ENCODE measurements at places on chromosomes 3 and 15.

GRCh38 chr3:182671942-182672341 is 121.4 kb upstream of the ATP11B start:
- DNase-seq = no peak

- no peak for DNase-seq
These were observed 5.7 kb downstream of the MYZAP start for GRCh38 chr15:57597431-57597830.

DNA sequence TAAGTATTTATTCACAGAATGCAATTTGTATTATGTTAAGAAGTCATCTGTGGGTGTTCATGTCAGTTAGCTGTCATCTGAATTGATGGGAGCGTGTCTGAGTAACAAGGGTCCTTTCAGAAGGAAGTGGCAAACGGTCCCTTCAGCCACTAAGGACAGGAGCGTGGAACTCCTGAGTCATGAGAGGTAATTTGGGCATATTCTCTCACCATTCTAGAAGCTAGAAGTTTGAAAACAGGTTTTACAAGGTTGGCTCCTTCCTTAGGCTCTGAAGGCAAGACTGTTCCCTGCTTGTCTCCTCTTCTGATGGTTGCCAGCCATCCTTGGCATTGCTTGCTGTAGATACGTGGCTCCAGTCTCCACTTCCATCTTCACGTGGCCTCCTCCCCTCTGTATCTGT is 19.7 kb downstream of the ABHD2 start:
- no peak for DNase-seq

GRCh38 chr15:89400116-89400781 is 65.6 kb upstream of the POLG start:
- no peak for DNase-seq

GRCh38 chr3:45412763-45413162 is 24.4 kb downstream of the LARS2 start:
- no peak for DNase-seq

GRCh38 chr3:32438596-32439344 is 47.1 kb downstream of the CMTM7 start:
- DNase-seq = no peak

GRCh38 chr3:48555231-48555948 is 1.2 kb downstream of the PFKFB4 start:
- DNase-seq = no peak

DNA sequence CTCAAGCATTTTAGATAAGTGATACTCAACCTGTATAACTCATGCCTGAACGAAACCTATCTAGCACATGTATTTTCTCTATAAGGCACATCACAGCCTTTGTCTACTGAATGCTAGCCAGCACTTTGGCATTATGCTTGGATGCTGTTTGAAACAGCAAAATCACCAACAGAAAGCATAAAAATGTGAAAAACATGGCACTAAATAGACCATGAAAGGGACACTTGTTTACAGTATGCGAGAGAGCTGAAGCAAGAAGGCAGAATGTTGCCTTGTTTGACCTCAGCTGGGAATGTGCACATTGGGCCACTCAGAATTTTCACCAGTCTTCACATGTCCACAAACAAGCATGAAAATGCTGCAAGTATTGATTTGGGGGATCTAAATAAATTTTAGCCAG is 59.5 kb downstream of the MINDY2 start:
- no peak for DNase-seq

- no peak for DNase-seq
These were observed 184.8 kb upstream of the CHL1 start for GRCh38 chr3:11734-12133.

DNA sequence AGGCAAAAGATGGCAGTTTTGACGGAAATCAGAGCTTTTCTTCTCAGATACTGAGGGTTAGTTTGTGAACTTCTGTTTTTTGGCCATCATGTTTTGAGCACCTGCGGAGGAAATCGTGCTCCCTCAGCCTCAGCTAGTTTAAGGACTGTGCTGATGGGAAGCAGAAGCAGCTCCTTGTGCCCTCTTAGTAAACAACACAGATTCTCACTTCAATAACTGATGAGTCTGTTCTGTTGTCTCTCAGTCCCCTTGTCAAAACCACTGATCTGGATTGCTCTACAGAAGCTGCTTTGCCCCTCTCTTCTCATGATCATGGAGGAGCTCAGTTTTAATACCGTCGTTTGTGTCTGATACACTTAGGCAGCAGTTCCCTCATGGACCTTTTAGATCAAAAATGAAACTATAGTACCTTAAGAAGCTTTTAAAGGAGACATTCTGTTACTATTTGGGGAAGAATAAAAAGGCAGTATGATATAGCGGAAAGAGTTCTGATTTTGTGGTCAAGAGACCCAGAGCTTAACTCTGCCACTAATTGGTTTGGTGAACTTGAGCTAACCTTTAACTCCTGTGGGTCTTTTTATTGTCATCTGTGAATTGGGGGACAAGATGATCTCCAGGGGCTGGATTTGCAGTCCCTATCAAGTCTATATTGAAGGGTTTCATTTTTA is 152.6 kb downstream of the BBX start:
- DNase-seq = no peak

DNA sequence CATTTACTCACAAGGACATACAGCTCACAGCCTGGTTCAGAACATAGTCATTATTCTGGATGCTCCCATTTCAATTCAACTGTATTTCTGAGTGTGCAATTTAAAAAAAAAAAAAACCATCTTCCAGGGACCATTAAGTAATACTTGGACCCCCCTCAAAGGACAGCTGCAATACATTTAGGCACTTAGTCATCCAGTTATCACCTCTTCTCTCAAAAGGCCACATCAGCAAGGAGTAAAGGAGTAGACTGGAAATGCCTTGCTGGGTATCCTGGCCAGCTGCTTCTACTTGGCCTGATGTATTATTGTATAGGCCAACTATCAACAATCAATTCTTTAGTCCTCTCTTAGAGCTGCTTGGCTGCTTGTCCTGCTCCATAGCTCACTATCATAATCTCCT is 211.4 kb upstream of the SETMAR start:
- no peak for DNase-seq

DNA sequence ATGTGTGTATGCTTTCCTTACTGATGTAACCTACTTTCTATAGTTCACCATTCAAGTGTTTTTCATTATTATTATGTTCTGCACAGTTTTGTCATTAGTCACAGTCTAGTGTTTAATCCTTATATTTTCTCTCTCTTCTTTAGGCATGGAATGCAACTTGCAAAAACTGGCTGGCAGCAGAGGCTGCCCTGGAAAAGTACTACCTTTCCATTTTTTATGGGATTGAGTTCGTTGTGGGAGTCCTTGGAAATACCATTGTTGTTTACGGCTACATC is 6.9 kb downstream of the SUCNR1 start:
- DNase-seq = no peak

DNA sequence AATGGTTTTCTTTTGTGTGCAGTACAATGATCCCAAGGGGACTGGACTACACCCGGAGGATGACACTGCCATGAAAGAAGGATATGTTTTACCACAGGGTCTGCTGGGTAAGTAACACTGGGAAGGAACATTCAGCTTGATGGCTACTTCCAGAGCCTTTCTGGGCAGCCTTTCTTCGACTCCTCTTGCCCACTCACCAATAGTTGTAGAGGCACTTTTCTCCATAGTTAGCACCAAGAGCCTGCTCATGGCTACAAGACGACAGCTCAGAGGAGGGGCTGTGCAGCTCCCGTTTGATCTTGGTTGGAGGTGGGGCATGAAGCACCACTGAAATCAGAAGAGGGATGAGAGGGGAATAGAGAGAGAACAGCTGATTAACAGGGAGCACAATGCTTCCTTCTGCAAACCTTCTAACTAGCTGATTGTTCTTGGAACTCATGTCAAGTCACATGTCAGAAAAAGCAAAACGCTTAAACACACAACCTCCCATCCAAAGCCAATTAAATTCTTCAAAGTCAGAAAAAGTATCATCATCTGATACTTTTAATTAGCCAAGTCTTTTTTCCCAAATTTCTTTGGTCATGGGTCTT is 27.9 kb downstream of the ETV5 start:
- DNase-seq = no peak

DNA sequence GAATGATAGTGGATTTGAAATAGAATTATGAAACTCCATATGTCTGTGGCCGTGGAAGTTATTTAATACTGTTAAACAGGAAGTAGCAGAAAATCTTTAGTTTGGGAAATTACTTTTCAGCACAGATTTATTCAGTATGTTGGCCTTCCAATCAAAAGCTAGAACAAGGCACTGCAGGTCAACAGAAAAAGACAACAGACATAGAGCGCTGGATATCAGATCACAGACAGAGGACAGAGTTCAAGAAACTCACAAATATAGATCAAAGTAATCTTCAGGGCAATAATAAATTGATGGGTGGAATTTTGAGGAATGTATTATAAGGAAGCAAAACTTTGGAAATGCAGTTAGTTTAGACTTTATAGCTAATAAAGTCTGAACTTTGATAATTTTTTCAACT is 159.5 kb upstream of the TMCO5A start:
- no peak for DNase-seq

GRCh38 chr3:155602307-155602706 is 142.6 kb downstream of the PLCH1 start:
- no peak for DNase-seq

DNA sequence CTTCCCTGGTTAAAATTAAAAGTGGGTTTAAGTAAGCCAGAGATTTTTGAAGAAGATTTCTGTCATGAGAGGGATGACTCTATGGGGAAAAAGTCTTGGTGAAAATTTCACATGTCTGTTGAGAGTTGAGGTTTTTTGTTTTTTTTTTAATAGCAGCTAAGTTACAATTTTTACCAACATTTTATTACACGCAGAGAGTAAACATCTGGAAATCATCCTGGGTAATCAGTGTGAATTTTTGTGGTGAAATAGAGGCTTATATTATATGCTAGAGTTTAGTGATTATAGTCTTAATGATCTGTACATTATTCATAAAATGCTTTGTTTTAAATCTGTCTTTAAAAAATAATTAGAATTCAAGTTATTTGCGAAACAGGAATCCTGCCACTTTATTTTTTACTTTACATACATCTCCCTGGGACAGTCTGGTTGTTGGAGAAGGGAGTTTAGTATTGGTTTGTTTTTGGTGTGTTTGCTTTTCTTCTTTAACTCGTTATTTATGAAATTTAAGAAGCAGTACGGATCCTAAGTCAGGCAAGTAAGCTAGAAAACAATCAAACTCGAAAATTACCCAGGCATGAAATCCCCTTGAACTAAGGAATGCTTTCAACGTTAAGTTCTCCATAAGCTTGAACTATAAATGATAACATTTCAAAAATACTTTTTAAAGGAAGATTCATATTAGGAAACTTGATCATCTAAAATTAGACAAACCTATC is 143.4 kb upstream of the TSC22D2 start:
- DNase-seq = no peak

DNA sequence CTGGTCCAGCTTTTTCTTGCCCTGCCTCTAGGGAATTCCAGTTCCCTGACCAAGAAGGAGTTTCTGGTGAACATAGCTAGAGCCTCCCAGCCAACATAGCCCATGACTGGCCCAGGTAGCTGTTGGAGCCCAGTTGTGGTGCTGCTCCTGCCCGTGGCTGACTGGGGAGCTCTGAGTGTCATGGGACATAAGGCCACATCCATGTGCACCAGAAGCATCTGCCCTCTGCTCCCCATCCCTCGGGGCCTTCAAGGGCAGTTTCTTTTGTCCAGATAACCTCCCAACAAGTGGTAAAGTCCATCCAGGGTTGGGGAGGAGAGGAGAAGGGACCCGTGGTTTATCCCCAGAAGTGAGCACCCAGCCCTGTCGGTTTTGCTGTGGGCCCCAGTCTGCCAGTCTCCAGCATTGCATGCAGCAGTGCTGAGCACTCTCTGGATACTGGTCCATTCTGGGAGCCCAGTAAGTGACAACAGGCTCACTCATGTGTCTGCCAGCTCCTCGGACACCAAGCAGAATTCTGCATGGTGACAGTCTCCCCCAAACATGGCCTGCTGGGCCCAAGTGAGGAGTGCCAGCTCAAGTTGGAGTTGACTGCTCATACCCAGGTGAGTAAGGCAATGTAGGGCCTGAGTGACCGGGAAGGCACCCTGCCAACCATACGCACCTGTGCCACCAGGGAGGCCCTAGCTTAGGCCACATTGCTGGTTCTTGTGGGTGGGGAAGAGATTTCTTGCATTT is 28.8 kb downstream of the ACAA1 start:
- no peak for DNase-seq

DNA sequence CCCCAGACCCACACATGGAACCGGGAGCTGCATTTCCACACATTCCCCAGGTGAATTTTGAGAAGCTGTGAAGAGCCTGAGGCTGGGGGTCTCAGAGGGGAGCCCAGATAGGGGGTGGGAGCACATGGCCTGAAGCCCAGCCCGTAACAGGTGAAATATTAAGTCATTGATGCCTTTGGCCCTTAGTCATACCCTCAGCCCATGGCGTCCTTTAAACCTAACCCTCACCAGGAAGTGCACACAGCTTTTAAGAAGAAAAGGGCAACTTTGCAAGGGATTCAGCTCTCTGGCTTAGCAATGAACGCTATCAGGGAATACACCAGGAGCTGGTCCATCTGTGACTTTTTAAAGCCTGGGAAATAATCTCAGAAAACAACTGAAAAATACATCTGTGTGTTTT is 40.6 kb downstream of the WNT7A start:
- DNase-seq = no peak

DNA sequence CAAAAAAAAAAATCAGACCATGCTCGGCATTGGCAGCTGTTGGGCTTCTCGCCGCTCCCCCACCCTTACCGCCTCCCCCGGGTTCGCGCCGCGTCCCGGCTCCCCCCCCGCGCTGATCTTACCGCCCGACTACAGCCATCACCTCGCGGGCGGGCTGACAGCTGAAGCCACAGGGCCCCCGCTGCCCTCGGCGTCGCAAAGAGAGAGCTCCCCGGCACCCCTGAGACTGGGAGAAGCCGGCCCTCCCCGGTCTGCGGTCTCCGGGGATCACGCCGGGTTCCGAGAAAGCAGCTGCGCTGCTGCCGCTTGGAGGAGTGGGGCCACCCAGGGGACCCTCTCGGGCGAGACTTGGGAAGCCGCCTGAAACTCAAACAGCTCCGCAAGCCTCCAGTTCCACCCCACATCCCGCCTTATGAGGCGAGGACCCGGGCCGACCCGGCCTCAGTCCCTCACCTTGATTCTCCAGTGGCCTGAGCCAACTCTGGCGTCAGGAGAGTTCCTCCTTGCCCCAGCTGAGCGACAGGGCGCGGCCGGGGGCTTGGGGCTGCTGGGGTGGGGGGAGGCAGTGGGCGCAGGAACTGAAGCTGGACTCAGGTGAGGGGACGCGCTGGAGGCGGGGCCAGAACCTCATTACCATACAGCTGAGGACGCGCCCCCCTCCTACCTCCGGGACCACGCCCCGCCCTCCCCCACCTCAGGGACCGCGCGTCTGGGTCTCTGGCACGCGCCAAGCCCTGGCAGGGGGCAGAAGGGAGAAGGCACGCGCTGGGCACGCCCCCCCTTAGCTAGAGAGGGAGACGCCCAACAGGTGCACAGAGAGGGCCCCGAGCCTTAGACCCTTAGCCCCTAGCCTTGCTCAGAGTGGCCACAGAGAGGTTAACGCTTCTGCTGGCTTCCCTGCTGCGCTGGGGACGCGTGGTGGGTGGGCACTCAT is 1.0 kb upstream of the DLL4 start:
- DNase-seq = no peak

DNA sequence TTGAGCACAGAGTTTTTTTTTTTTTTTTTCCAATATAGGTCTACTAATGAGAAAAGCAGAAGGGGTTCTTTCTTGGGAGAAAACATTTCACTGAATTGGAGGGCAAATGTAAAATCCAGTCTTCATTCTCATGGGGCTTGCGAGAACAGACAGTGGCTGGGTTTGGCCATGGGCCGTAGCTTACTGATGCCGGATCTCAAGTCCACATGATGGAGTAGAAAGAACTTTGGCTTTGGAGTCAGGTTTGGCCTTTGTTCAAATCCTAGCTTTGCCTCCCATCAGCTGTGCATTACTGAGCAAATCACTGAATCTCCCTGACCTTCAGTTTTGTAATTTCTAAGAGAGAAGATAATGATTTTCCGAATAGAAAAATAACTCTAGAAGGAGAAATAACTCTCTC is 59.7 kb downstream of the LMCD1 start:
- no peak for DNase-seq

All from stimulated activated CD8-positive, alpha-beta memory T cell treated with anti-CD3 and anti-CD28 coated beads, Interleukin-15, amount 100 ng/mL, for 4 hours (primary cell).